NCI-H69 (cell line): ENCODE measurements at places on chromosomes 16 and 17.
A peak's percentile ranks its signal among the peaks of the same experiment; 100 is the strongest.

- DNase-seq, result no peak
Measured at GRCh38 chr16:86929057-86929871, 350.9 kb downstream of the FOXL1 start.

- DNase-seq, result no peak
Measured at GRCh38 chr17:10756619-10757018, 26.8 kb upstream of the TMEM220 start.

GRCh38 chr17:27282054-27282551 is 11.8 kb upstream of the WSB1 start:
- no peak for DNase-seq

DNA sequence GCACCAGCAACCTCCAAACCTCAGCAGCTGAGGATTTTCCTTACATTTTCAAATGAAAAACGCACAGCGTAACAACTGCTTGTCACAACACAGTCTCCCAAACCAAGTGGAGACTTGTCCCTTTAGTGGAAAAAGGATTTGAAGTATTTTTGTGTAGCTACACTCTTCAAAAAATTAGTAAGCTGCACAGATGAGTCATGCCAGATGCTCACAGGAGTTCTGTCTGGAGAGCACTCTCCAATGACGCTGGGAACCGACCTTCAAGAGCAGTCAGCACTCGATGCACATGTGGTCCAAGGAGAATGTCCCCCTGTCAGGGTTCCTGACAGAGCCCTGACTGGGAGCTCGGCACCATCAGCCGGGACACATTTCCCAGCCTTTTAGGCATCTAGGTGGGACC is 39.8 kb downstream of the MAP1LC3B start:
- DNase-seq, result no peak

- DNase-seq, result no peak
Measured at GRCh38 chr17:41530062-41531048, 2.2 kb upstream of the KRT19 start.

GRCh38 chr16:89709166-89709565 is 7.7 kb upstream of the SPATA2L start:
- no peak for DNase-seq

- peak; percentile 97 for DNase-seq
Measured at GRCh38 chr17:68302066-68302564, 10.8 kb downstream of the ARSG start.

- no peak for DNase-seq
Measured at GRCh38 chr17:29693751-29694150, 71.0 kb upstream of the CORO6 start.

- DNase-seq, result no peak
Measured at GRCh38 chr16:81746566-81746965, 32.5 kb upstream of the PLCG2 start.

GRCh38 chr17:57295526-57296023 is 39.3 kb downstream of the MSI2 start:
- peak; percentile 88 for DNase-seq
